Muscle of leg (tissue), 16 donors: ENCODE measurements at places on chromosomes 1 and 21. TPM values are rescaled to one million over a fixed set of nuclear protein-coding genes. Genes with fewer than 3 reads are reported as not detected.

Gene SEMA4A
- total RNA-seq: 2.5 TPM

Gene CDC42BPA
- total RNA-seq: 38.2 TPM

- DNase-seq: peak; percentile 40
Measured at GRCh38 chr1:180155182-180155682, 563 bp downstream of the QSOX1 start.

DNA sequence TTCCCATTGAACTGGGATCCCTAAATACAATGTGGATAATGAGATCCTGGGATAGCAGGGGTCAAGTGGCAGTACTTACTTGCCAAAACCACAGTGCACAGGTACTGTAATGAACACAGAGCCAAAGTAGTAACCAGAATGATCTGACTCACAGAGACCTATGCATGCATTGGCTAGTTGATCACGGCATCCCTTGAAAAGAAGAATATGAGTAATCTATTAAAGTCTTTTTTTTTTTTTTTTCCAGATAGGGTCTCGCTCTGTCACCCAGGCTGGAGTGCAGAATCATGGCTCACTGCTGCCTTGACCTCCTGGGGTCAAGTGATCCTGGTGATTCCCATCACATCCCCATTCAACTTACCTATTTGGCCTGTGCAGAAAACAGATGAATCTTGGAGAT is 29.4 kb upstream of the EIF4G3 start:
- no peak for DNase-seq

DNA sequence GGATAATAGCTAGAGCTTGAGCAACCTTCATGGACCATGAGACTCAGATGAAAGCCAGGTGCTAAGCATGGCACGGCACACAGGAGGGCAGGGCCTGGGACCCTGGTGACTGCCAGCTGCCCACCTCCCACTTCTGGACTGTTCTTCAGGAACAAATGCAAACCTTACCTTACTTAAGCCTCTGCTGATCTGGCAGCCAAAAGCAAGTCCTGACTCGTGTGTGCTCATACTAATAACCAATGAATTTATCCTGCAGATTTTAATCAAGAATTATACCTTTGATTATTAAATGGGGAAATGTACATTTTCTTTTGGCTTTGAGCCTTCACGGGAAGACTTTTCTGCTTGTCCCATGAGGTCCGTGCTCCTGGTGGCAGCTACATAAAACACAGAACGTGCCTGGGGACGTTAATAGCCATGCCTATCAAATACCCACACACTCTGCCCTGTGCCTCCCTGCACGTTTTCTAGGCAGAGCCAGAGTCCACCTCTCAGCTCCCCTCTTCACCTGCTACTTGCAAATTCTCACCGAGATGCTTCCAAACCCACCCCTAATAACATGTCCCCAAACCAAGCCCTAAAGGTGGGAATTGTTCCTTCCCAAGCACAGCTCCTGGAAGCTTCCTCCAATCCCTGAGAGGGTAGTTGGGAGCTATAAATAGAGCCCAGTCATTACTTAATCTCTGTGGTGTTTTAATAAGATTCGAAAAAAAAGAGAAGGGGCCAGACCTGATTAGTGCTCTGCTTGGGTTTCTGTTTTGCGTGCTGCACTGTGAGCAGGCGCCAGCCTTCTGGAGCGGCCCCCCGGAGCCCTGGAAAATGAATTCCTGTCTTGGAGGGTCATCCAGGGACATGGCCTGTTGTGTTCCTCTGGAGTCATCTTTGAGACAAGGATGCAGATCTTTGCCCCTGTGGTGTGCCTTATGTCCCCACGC is 33.5 kb downstream of the SLC1A7 start:
- DNase-seq: peak; percentile 42

- DNase-seq: no peak
Measured at GRCh38 chr1:208793861-208794345, 549.7 kb upstream of the PLXNA2 start.

GRCh38 chr21:36723371-36723881 is 24.5 kb downstream of the SIM2 start:
- DNase-seq: no peak
